ENCODE measurements at places on chromosomes 2 and 18. TPM values are rescaled to one million over a fixed set of nuclear protein-coding genes. Genes with fewer than 3 reads are reported as not detected.

Gene ALKAL2
- not detected for total RNA-seq

Gene IHH
- 0.50 TPM for total RNA-seq

Gene UGT1A5
- total RNA-seq, result not detected

Gene DYSF
- 0.75 TPM for total RNA-seq

Gene HOXD12
- not detected for total RNA-seq

Gene CPLX4
- total RNA-seq, result not detected

Gene SFT2D3
- total RNA-seq, result 5.4 TPM

Gene RAB1A
- total RNA-seq, result 231 TPM

Gene KCTD18
- total RNA-seq, result 11.5 TPM

Gene PAX8
- total RNA-seq, result 0.60 TPM

Gene RNF125
- 0.25 TPM for total RNA-seq

Gene BOK
- 27.5 TPM for total RNA-seq

Gene CCDC93
- total RNA-seq, result 11.4 TPM

Gene PNKD
- total RNA-seq, result 65.0 TPM

Gene ASB18
- total RNA-seq, result not detected

Gene IL1B
- 0.13 TPM for total RNA-seq

Gene TMEM198
- total RNA-seq, result 0.80 TPM

Gene FAM237A
- not detected for total RNA-seq

Gene SERPINB3
- 0.06 TPM for total RNA-seq
